ENCODE measurements at places on chromosomes 4 and X. TPM values are rescaled to one million over a fixed set of nuclear protein-coding genes. Genes with fewer than 3 reads are reported as not detected.

MAP7D3 gene
- total RNA-seq = 11.2 TPM

MAGEE2 gene
- not detected for total RNA-seq

OPRPN gene
- not detected for total RNA-seq

PRR32 gene
- total RNA-seq = not detected

ADAM29 gene
- not detected for total RNA-seq

DNA sequence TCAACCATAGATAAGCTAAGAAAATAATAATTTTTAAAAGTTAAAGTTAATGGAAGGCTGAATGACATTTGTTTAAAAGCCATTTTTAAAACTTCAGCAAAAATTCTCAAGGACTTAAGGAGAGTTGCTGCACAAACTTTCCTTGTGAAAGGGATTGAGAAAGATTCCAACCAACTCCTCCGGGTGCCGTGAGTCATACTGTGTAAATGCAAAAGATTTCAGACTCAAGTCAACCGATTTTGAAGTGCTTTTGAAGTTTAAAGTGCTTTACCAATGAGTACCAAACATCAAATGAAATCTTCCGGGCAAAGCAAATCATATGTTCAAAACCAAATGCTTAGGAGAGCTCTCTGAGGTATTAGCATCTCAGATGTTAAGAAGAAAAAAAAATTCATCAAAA lies 31.4 kb downstream of the VCX2 start:
- no peaks in the 10 kb centered on the region for H3K27me3 ChIP-seq
- H3K4me3 ChIP-seq = no peak overlapping the region
- DNase-seq = no peak
- H3K27ac ChIP-seq = no peak overlapping the region

DNA sequence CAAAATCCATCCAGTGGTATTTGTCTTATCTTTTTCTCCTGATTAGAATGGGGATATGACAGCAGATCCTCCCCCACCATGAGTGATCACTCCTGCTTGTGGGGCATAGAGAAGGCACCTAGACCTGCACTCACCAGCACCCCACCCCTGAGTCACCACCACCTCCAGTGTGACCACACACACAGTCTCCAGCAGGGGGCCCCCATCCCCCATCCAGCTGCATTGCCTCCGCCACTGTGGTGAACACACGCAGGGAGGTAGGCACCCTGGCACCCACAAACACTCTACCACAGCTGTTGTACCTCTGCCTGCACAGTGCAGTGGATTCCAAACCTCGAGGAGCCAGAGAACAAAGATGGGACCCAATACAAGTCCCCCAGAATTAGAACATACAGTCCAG lies 9.0 kb upstream of the MAGEA8 start:
- H3K27me3 ChIP-seq = peaks cover 12% of the 10 kb centered on the region
- peak; percentile 56 for DNase-seq
- H3K4me3 ChIP-seq = no peak overlapping the region

DNA sequence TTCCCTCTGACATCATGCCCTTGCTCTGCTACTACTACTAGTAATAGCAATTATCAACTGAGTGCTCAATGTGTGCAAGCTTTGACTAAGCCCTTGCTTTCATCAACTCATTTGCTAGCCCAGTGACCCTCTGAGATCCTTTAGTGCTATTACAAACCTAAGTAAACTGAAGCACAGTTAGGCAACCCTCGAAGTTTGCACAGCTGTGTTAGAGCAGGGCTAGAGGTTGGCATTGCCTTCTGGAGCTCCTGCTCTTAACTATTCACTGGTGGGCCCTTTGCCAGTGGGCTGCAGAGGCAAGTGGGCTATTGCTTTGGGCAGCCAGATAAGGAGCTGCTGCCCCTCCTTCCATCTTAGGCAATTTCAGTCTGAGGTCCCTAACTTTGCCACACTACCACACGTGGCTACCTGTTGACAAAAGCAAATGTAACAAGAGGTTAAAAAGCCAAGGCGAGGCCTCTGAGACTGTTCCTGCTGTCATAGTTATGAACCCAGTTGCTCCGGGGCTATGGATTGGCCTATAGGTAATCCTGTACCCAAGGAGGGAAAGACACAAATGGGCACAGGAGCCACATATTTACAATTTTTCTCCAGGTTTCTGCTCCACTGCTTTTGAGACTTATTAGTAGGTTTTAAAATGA lies 41.5 kb upstream of the ANKRD50 start:
- DNase-seq = no peak
- no peak overlapping the region for H3K4me3 ChIP-seq
- no peaks in the 10 kb centered on the region for H3K27me3 ChIP-seq
- H3K27ac ChIP-seq = no peak overlapping the region

GRCh38 chr4:39178706-39179105 lies 3.6 kb upstream of the WDR19 start:
- H3K36me3 ChIP-seq = no peaks in the 10 kb centered on the region
- DNase-seq = no peak
- no peak overlapping the region for H3K4me3 ChIP-seq
- H3K4me1 ChIP-seq = peaks cover 4% of the 10 kb centered on the region
- H3K27ac ChIP-seq = no peak overlapping the region

GRCh38 chrX:39242187-39242586 lies 440.9 kb downstream of the MID1IP1 start:
- peaks cover 6% of the 10 kb centered on the region for H3K4me1 ChIP-seq
- H3K27me3 ChIP-seq = no peaks in the 10 kb centered on the region
- no peaks in the 10 kb centered on the region for H3K36me3 ChIP-seq
- DNase-seq = peak; percentile 19

DNA sequence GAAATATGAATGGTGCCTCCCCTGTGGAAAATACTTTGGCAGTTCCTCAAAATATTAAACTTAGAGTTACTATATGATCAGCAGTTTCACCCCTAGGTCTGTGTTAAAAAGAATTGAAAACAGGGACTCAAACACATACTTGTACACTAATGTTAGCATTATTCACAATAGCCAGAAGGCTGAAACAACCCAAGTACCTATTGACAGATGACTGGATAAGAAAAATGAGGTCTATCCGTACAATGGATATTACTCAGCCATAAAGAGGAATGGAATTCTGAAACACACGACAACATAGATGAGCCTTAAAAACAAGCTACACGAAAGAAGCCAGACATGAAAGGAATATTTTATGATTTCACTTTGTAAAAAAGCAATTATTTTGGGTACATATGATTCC lies 54.9 kb downstream of the PGRMC2 start:
- H3K27me3 ChIP-seq = no peaks in the 10 kb centered on the region
- DNase-seq = no peak
- H3K4me3 ChIP-seq = no peak overlapping the region
- no peaks in the 10 kb centered on the region for H3K36me3 ChIP-seq
- no peaks in the 10 kb centered on the region for H3K4me1 ChIP-seq

- H3K27me3 ChIP-seq = peaks cover 70% of the 10 kb centered on the region
- peak overlapping the region; percentile 57 for H3K4me3 ChIP-seq
- DNase-seq = no peak
- no peak overlapping the region for H3K27ac ChIP-seq
- H3K4me1 ChIP-seq = peaks cover 33% of the 10 kb centered on the region
Observed at GRCh38 chr4:13548059-13548983, 4.0 kb upstream of the NKX3-2 start.

DNA sequence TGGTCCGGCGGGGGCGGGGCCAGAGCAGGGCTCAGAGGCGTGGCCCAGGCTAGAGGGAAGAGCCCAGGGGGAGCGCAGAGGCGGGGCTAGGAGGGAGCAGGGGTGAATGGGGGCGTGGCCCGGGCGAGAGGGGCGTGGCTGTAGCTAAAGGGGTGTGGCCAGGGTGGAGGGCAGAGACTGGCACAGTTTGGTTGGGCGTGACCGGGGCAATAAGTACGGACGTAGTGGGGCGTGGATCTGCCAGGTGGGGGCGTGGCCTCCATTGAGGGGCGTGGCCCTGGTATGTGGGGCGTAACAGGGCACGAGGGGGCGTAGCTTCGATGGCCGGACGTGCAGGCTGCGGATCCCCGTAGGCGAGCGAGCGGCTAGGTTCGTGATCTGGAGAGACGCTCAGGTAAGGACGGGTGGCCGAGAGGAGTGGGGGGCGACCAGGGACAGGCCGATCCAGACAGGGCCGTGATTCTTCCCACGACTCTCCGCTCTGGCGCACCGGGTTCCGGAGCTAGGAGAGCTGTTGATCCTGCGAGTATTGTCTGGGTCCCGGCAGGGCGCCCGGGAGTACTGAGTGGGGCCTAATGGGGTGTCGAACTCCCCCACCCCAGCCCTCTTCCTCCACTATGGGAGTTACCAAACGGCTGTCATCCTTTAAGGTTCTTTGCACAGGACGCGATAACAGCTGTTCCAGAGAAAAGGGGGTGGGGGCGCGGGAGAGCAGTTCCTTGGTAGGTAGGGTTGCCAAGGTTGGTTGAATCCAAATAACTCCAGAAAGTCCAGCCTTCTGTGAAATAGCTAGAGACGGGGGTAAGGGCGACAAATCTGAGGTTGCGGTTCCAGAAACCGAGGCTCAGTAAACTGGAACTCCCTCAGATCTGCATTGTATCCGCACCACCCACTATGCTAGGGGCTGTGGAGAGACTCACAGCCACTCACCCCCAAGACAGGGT lies at the start of gene CA5B:
CA5B (plus strand) TSS at position 312 of the 944 bp plus-strand sequence. CDS start 11,754 bp downstream, outside the sequence.
- H3K27ac ChIP-seq = peak within 1 kb of the TSS; percentile 87
- peak; percentile 95 for DNase-seq
- peak within 1 kb of the TSS; percentile 85 for H3K4me3 ChIP-seq
- peaks cover 13% of the 10 kb centered on the region for H3K36me3 ChIP-seq

Measured in activated CD4-positive, alpha-beta T cell treated with anti-CD3 and anti-CD28 coated beads, Interleukin-2, amount 10 ng/mL, durations not matched to agents 7 days and 5 days (primary cell).